ENCODE measurements at places on chromosomes 7 and 10. TPM values are rescaled to one million over a fixed set of nuclear protein-coding genes. Genes with fewer than 3 reads are reported as not detected.

- DNase-seq, result no peak
Observed at GRCh38 chr10:125049216-125049881, 107.4 kb downstream of the ZRANB1 start.

DNA sequence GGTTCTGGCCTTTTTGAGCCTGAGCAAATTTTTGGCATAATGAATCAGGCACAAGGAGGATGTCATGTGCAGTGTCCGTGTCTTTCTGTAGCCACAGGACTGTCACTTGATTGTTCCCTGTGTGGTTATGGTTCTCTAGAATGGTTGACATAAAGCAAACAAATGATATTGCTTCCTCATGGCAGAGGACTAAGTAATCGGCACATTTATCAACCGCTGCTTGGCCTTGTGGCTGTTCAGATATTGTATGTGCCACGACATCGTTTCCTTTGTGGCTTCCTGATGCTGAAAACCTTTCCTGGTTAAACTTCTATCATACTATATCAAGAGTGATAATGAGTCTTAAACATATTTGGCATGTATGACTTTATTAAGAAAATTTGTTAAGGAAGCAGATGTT is 598.8 kb downstream of the SUGCT start:
- DNase-seq, result no peak

GRCh38 chr7:70498232-70498992 is 633.5 kb upstream of the GALNT17 start:
- DNase-seq, result no peak

DNA sequence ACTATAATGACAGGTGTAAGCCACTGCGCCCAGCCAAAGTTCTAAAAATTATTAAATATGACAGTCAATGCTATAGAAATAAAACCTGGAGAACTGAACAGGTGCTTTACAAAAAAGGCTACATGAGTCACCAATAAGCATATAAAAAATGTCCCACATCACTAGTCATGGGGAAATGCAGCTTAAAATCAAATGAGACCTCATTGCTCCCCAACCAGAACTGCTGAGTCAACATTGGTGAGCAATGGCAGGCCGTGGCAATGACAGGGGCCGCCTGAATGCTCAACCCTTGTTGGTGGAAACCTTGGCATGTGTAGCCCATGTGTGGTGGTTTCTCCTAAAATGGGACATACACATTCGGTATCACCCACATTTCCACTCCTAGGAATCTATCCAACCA is 352.3 kb upstream of the KLF6 start:
- no peak for DNase-seq

DNA sequence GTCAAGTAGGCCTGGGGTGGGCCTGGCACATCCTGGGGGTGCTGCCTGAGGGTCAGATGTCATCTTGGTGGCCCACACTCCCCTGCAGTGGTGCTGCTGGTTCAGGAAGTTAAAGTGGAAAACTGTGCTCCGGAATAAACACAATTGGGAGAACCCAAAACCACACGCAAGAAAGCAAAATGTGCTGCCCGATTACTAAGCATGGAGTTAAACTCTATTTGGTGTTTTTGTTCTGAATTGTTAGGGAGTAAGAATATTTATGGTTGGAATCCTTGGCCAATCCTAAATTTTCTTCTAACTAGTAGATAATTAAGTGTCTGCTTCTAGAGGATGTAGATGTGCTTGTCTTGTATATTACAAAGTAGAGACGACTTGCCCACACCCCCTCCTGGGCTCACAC is 131.4 kb downstream of the MGMT start:
- DNase-seq, result no peak

The NXPH1 gene
- not detected for total RNA-seq

The SH3PXD2A gene
- 5.7 TPM for total RNA-seq

Measured in Panc1 (cell line).